ENCODE measurements at places on chromosomes 1 and 21.

- DNase-seq: no peak
Measured at GRCh38 chr1:2863648-2863963, 62.1 kb upstream of the TTC34 start.

- peak; percentile 83 for DNase-seq
Measured at GRCh38 chr1:39657923-39658485, 13.9 kb downstream of the NT5C1A start.

- DNase-seq: no peak
Measured at GRCh38 chr1:110390692-110391245, at the start of gene SLC16A4. Gene SLC16A4 (minus strand): TSS chr1:110391026. CDS start chr1:110389323, 1,703 bp downstream.

- no peak for DNase-seq
Measured at GRCh38 chr1:179001451-179001850, 24.2 kb upstream of the FAM20B start.

DNA sequence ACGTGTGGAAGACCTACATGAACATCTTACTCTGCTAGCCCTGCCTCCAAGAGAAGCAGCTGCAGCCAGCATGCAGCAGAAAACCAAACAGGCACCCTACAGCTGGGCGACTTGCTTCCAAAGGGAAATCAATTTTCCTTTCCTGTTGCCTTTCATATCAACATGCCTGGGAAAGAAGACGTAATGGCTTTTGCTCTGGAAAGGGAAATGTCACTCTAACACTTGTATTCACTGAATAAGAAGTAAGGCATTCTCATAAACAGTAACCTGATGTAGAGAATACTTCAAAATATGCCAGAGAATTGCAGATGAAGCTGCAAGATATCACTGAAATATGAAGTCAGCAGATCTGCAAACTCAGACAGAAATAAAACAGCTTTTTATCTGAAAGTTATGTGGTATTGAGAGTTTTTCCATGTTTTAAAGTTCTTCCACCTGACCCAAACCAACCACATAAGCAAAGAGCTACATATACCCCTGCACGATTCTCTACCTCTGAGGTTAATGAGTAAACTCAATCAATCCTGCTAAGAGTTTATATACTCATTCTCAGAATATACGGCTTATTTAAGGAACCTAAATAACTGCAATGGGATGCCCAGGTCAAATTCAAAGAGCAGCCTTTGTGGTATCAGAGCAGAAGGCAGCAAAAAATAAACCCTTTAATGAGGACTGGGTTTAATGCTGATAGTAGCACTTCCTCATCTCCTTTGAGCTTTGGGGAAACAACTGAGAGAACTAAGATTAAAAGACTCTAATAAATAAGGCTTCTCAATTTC lies 150.9 kb downstream of the RERE start:
- DNase-seq: no peak

DNA sequence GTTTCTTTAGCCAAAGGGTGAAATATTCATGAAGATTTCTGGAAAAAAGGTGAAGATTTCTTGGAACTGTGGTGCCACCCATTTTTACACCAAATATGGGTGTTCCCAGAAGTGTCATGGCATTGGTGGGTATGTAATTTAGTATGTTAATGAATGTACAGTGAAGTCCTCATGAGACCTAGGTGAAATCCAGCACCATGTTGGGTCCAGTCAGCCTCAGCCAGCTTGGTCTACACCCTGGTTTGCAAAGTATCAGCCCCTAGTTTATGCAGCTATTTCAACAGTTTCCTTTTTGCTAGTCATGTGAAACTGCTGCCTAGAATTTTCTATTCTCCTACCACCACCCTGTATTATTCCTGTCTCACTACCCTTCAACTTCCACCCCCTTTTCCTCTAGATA lies 63.1 kb upstream of the CXADR start:
- no peak for DNase-seq

Measured in activated naive CD4-positive, alpha-beta T cell treated with anti-CD3 and anti-CD28 coated beads for 36 hours (primary cell).